ENCODE measurements at places on chromosomes 16 and 17. TPM values are rescaled to one million over a fixed set of nuclear protein-coding genes. Genes with fewer than 3 reads are reported as not detected.

The C1QTNF8 gene
- total RNA-seq: not detected

The NUPR1 gene
- 18.5 TPM for total RNA-seq

The HS3ST4 gene
- not detected for total RNA-seq

The OR1A1 gene
- total RNA-seq: not detected
